Activated CD4-positive, alpha-beta T cell treated with anti-CD3 and anti-CD28 coated beads, Interleukin-2, amount 50 U/mL, for 1 hour (primary cell): ENCODE measurements at places on chromosomes 5 and 9.

- DNase-seq: no peak
Observed at GRCh38 chr9:117464941-117465616, 50.2 kb upstream of the ASTN2 start.

GRCh38 chr5:33789567-33789957, 102.2 kb downstream of the ADAMTS12 start:
- no peak for DNase-seq

- no peak for DNase-seq
Observed at GRCh38 chr9:137556069-137556838, 4.6 kb downstream of the MRPL41 start.

GRCh38 chr9:30846651-30847050, 1537.8 kb upstream of the ACO1 start:
- DNase-seq: no peak

DNA sequence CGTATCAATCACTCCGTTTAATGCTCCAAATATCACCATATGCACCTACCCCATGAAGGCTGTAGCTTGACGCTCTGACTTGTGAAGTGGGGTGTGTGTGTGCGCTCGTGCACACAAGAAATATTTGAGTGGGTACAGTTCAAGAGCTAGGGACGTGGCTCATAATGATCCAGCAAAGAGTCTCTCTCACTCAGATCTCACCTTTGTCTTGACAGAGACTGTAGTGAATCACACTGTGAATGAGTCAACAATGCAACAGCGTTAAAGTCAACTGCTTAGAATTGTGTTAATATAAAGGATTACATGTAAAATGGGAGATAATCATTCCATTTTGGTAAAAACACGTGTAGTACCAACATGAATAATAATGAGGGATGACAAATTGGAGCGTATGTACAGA, 119.4 kb downstream of the MED27 start:
- DNase-seq: no peak

GRCh38 chr9:90729351-90729750, 72.3 kb upstream of the SYK start:
- DNase-seq: no peak

DNA sequence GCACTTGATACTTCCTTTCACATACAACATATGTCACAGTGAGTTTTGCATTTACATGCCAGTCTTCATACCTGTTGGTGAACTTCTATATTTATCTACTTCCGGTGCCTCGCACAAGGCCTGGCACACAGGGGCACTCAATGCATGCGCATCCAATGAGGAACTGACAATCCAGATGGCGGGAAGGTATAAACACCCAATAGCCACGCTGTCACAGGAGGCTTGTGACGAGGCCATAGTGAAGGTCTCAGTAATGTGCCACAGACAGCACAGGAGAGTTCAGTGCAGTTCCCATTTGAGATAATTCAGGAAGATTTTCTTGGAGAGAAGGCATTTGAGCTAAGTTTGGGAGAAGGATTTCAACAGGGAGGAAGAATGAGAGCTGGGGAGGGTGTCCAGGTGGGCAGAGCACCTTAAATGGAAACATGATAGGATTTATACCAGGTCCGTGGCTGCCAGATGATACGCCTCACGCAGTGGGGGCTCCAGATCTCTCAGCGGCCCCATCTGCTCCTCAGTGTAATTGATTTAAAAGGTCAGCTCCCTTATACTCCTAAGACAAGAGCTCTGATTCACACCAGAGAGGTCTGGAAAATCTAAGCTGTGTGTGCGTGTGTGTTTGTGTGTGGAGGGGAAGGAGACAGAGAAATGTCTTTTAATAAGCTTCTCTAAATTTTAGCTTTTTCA, 206.2 kb downstream of the DCP2 start:
- DNase-seq: no peak

DNA sequence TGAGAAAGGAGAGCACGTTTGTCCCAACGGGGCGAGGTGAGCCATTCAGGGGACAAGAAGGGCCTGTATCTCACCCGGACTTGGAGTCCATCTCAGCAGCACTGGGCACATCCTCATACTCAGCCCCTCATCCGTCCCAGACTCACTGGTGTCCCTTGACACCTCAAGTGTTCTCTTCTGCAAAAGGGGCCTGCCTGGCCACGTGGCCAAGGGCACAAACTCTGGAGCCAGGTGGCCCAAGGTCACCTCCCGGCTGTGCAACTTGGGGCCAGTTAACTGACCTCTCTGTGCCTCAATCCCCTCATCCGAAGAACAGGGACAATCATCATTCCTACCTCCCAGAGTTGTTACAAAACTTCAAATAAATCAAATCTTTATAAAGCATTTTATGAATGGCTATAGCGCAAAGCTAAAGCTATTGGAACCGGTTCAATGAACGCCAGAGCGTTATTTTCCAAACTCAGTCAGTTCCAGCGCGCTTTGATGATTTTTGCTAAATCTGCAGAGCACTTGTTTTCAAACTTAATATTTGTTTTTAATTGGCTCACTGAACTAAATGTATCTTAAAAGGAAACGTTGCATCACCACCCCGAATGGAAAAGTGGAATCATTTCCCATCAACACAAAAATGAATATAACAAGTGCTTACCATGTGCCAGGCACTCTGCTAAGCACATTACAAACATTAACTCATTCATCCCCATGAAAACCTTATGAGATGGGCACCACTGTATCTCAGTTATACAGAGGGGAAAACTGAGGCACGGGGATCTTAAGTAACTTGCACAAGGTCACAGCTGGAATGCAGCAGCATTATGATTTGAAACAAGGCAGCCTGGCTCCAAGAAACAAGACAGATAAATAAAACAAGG, 49.3 kb downstream of the DUSP1 start:
- DNase-seq: no peak

DNA sequence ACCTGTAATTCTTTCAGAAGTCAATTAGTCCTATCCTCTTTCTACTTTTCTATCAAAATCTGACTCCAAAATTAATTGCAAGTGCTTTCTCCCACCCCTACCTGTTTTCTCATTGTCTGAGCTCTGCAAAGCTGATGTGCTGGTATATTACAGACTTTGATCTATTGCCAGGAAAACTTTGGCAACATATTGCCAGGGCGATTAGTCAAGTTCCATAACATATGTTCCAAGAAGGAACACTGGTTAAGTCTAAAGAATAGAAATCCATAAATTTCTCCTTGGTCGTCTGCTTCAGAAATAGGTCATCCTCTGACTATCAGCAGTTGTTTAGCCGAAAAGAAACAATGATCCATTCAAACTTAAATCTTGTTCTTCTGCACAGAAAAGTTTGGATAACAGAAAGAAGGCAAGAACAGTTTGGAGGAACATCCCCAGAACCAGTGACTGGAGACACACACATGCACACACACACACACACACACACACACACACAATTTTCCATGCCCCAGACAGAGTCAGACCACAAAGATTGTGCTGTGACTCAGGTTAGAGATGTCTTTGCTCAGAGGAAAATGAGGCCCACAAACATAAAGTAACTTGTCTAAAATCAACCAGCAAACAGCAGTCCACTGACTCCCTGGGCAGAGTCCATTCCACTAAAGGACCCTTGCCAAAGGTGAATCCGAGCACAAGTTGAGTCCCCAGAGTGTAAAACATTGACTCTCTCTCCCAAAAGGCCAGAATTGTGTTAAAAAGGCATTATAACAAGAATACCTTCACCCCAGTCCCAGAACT, 202.1 kb downstream of the DEPDC1B start:
- no peak for DNase-seq

GRCh38 chr9:104555521-104555920, 13.4 kb upstream of the OR13C8 start:
- DNase-seq: no peak

DNA sequence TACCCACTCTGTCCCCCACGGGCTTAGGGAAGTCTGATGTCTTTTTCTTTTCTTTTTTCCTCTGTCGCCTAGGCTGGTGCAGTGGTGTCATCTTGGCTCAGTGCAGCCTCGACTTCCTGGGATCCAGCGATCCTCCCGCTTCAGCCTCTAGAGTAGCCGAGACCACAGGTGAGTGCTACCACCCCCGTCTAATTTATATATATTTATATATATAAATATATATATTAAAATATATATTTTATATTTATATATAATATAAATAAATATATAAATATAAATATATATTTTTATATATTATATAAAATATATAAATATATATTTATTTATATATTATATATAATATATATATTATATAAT, 3.3 kb upstream of the ANXA2R start:
- no peak for DNase-seq

DNA sequence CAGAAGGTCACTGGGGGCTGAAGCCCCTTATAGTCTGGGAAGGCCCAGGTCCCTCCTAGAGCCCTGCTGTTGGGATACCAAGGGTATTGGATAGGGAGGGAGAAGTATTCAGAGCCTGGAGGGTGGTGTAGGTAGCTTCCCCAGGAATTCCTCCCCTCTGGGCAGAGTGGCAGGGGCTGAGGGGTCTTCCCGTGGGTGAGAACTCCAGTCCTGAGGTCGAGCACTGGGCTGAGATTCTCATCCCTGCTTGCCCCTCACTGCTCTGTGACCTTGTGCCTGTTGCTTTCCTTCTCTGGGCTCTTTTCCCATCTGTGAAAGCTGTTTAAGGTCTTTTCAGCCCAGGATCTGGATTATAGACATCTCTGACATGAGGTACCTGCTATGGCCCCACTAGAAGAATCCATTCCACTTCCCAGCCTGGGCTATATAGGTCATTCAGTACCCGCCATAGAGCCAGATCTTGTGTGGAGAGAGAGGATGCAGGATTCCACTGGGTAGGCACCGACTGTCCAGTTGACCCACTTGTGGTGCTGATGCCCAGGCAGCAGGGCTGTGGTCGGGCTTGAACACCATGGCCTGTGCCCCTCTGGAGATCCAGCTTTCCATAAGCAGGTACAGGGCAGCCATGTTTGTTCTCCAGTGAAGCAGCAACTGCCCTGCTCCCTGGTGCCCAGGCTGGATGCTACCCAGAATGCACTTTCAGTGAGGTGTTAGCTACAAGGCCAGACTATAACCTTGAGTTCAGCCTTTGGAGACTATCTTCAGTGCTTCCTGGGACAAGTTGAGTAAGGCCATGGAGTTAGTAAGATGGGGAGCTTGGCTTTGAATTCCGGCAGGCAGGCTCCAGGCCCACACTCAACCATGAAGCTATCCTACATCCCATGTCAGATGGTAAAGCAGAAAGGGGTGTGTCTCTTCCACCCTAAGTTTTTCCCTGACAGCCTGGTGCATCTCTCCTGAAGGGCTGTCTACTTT, 60.1 kb downstream of the AMBP start:
- no peak for DNase-seq

DNA sequence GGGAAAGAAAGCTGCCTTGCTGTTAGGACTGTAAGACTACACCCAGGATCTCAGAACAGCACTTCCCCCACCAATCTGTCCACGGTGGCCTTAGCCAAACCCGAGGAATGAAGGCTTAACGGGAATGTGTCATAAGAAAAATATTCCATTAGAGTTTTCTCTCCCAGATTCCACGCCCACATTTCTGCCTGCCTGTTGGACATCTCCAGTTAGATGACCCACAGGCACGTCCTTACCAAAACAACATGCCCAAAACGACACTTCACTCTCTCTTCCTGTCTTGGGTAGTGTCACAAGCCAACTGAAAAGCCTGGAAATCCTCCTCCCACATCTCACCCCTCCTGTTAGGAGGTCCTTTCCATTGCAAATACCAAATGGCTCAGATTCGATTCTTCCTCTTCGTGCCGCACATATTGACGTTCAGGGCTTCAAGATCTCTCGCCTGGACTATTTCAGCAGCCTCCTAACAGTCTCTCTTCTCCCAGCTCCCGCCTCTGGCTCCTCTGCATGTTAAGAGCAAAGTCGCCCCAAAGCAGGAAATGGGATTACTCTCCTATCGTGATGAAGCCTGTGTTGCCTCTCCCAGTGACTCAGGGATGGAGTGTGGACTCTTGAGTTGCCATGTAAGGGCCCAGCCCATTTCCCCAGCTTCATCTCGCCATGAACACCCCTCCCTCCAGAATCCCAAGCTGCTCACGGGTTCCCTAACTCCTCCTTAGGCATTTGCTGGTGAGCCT, 159.3 kb downstream of the NR3C1 start:
- no peak for DNase-seq

- DNase-seq: no peak
Observed at GRCh38 chr9:136299116-136299515, 4.8 kb downstream of the CCDC187 start.

DNA sequence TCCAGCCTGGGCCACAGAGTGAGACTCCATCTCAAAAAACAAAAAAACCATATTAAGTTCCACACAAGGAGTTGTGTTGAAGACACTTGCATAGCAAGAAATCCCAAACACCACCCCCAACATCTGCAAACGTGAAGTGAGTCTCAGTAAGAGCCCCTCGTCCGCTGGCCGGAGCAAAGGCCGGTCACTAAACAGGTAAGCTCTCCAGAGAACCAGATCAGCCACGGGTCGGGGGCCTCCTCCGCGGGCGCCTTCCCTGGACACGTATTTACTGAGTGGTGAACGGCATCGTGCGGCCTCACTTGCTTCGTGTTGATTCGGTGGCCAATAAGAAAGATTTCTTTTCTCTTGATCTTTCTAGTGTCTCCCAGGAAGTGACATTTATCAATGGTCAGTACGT, 93.6 kb downstream of the MRPL36 start:
- DNase-seq: no peak

DNA sequence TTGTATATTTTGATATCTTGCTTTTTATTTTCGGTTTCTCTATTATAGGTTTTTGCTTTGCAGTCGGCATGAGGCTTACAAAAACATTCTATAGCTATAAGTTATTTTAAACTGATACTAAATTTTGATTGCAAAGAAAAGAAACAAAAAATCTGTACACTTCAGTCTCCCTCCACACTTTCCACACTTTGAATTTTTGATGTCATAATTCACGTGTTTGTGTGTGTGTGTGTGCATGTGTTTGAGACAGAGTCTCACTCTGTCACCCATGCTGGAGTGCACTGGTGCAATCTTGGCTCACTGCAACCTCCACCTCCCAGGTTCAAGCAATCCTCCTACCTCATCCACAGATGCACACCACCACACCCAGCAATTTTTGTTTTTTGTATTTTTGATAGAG, 124.9 kb downstream of the MRPS30 start:
- no peak for DNase-seq

DNA sequence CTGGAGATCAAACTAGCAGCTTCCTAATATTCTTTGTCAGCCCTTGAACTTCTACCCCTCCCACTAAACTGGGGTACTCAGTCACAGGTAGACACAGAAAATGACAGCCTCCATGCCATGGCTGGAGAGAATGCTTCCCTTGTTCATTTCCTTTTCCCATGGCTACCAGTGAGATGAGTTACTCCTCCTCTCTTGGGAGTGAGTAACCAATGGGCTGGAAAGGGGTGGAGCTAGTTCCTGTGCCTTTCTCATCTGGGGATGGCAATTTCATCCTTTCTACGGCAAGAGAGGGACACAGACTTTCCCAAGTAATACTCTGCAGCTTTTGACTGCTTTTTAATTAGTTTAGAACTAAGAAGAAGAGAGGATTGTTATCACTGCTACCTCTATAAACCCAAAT, 1045.6 kb upstream of the WWC1 start:
- no peak for DNase-seq

GRCh38 chr5:11064763-11065450, 303.9 kb upstream of the DAP start:
- DNase-seq: no peak

- peak; percentile 73 for DNase-seq
Observed at GRCh38 chr5:138352722-138353559, 456 bp downstream of the KDM3B start.

GRCh38 chr9:128731691-128732090, 7.8 kb upstream of the ZDHHC12 start:
- DNase-seq: no peak

GRCh38 chr9:72473474-72474261, 47.7 kb upstream of the TMC1 start:
- DNase-seq: no peak

GRCh38 chr5:102971676-102972293, 148.2 kb downstream of the GIN1 start:
- no peak for DNase-seq

GRCh38 chr9:129338724-129339430, 160.8 kb upstream of the IER5L start:
- no peak for DNase-seq
